ENCODE measurements at places on chromosomes 16 and 17.

DNA sequence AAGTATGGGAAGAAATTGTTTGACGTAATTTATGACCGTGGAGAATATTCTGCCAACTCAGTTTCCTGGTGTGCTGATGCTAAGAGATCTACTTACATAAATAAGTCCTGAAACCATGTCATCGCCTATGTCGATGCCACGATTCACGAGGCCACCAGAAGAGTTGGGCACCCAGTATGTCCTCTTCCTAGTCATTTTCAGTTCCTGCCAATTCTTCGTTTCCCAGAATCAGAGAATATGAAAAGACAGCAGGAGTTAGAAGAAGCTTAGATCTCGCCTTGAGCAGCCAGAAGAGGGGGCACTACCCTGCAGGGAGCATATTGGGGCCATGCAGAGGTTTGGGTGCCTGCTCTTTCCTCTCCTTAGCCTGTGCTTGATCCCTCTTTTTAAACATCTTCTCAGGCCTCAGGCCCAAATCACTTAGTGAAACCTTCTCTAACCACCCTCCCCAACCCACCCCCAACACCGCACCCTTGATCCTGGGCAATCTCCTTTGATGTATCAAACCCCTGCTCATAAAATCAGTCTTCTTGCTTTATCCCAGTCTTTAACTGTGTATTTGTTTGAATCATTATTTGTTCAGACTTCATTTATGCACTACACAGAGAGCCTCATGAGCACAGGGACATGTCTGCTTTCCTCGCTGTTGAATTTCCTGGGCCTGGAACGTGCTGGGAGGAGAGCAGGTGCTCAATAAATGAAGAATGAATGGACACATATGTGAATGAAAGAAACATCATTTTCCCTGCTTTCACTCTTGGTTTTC is 12.2 kb upstream of the LONP2 start:
- peak; percentile 49 for DNase-seq

- DNase-seq, result no peak
Measured at GRCh38 chr17:80070375-80071115, 30.8 kb upstream of the GAA start.

- no peak for DNase-seq
Measured at GRCh38 chr16:76681296-76681695, 404.1 kb downstream of the CNTNAP4 start.

GRCh38 chr17:74738051-74738996 is 1.3 kb downstream of the RAB37 start:
- DNase-seq, result no peak

GRCh38 chr17:58508341-58509067 is 5.9 kb downstream of the MTMR4 start:
- no peak for DNase-seq

DNA sequence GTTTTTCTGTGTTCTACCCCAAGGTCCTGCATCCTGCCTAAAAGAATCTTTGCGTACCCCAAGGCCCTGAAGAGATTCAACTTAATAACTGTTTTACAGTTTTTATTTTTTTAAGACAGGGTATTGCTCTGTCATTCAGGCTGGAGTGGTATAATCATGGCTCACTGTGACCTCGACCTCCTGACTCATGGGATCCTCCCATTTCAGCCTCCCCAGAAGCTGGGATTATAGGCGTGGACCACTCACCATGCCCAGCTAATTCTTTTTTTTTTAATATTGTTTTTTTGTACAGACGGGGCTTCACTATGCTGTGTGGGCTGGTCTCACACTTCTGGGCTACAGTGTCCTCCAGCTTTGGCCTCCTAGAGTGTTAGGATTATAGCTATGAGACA is 9.3 kb upstream of the FAAP100 start:
- DNase-seq, result peak; percentile 63

DNA sequence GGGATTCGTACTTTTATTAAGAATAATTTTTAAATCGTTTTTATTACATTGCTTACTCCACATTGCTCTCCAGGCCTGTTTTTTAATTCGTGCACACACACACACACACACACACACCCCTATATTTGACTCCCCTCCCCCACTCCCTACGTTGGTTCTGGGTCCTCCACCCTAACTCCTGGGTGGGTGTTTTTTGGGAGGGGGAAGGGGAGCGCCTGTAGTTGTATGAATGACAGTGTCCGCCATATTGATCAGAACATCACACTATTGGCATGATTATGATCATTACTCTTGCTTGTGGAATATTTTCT is 1.3 kb downstream of the GNAO1 start:
- DNase-seq, result no peak

DNA sequence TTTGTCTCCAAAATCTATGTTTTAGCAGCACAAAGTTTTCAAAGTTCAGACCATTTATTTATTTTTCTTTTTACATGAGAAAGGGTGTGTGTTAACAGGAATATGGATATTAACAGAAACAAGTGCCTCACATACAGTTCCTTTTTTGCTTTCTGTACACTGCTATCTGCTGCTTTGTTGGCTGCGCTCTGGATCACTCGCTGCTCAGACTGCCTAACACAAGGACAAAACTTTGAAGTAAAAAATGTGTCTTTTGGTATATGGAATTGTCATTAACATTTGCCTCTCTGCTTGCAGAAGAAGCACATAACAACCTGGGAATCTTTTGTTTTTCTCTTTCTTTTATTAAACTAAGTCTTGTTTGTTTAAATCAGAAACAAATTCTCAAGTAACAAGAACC is 262.8 kb downstream of the ZFHX3 start:
- DNase-seq, result no peak

DNA sequence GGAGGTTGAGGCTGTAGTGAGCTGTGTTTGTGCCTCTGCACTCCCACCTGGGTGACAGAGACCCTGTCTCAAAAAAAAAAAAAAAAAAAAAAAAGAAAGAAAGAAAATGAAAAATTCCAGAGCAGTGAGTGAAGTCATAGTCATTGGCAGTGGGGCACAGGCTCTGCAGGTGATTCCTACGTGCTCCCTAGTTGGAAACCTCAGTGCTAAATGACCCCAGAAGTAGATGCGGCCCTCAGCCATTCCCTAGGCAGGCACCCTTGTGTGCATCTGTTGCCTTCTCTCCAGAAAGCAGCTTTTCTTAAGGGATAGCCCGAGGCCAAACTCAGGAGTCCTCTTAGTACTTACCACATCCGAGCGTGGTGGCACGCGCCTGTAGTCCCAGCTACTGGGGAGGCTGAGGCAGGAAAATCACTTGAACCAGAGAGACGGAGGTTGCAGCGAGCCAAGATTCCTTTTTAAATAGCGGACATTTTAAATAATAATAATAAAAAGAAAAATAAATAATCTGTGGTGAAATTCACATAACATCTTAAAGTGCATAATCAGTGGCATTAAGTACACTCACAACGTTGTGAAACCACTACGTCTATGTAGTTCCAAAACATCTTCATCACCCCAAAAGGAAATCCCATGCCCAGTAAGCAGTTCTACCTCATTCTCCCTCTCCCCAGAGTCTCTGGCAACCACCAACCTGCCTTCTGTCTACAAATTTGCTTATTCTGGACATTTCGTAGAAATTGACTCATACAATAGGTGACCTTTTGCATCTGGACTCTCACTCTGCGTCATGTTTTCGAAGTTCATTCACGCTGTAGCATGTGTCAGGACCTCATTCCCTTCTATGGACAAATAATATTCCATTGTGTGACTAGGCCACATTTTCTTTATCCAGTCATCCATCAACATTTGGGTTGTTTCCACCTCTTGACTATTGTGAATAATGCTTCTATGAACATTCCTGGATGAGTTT is 12.5 kb upstream of the SPHK1 start:
- DNase-seq, result peak; percentile 100

DNA sequence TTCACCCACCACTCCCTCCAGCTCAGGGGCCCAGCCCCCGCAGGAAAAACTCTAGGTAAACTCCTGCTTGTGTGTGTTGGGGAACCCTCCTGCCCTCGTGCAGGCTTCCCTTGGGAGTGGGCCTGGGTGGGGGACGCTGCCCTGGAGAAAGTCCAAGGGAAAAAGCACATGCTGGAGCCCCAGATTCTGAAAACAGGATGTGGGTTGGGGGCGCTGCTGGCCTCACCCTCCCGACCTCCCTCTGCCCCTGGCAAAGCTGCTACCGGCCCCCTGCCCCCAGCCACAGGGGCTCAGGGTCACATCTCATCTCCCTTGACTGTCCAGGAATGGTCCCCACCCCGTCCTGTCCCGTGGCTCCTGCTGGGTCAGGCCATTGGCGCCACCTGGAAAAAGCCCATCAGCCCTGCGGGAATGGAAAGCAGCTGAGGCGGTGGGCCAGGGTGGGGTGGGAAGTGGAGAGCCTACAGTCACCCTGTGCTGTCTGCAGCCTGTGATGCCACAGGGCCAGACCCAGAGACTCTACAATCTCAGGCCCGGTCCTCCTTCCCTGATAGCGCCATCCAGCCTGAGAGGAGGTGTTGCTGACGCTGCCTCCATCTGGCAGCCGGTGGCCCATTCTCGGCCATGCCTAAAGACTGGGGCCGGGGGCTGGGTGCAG is 2.5 kb upstream of the GJD3 start:
- no peak for DNase-seq

DNA sequence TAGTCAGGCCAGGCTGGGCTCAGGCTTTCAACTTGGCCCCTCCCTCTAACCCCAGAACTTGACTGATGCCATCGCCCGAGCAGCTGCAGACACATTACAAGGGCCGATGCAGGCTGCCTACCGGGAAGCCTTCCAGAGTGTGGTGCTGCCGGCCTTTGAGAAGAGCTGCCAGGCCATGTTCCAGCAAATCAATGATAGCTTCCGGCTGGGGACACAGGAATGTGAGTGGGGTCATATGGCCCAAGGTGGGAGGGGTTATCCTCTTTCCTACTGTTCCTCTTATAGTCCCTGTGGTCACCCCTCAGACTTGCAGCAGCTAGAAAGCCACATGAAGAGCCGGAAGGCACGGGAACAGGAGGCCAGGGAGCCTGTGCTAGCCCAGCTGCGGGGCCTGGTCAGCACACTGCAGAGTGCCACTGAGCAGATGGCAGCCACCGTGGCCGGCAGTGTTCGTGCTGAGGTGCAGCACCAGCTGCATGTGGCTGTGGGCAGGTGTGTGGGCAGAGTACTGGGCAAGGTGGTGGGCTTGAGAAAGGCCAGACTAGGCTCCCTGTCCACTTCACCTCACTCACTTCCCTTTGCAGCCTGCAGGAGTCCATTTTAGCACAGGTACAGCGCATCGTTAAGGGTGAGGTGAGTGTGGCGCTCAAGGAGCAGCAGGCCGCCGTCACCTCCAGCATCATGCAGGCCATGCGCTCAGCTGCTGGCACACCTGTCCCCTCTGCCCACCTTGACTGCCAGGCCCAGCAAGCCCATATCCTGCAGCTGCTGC is 2.1 kb upstream of the NRN1L start:
- no peak for DNase-seq

DNA sequence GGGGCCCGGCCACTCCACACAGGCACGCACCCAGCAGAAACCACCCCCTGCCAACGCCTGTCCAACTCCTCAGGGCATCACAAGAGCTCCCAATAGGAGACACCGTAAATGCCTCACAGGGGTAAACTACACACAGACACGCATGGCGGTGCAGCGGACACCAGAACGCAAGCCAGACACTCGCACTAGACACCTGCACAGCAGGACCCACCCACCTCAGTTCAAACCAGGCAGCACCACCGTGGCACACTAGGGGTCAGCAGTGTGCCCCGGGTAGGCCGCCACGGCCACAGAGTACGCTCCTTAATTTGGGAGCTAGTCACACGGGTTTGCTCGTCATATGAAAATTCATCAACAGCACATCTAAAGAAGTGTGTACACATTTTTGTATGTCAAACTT is 3.4 kb downstream of the SLC38A10 start:
- peak; percentile 25 for DNase-seq

- DNase-seq, result no peak
Measured at GRCh38 chr17:27743281-27743885, 56.9 kb downstream of the NOS2 start.

DNA sequence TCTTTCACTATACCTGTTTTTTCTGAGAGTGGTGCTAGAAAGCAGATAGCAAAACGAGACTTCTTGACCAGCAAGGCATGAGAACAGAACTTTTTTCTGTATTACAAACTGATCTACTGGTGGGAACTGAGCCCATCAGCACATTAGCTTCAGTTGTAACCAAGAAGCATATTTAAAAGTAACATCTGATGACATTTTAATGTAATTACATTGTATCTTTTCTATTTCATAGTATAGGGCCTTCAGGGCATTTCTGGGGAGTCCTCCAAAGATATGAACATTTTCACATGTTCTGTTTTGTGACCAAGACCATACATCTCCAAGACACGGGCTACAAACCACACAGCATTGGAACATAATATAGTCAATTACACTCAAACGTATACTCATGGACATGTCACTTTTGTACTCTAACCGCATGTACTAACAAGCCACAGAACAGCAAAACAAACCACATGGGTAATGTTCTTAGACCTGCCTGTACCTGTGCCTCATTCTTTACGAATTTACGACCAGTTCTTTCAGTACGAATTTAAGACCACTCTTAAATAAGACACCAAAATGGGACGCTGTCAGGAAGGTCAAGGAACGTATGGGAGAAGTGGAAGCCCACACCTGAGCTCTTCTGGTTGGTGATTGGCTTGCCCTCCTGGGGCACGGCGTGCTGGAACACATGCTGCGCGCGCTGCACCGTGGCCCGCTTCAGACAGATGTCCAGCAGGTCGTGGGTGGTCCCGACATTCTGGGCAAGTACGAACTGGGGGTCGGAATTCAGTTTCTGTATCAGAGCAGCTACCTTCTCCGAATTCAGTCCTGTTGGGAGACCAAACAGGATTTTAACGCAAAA is 825 bp downstream of the BLMH start:
- DNase-seq, result peak; percentile 21

DNA sequence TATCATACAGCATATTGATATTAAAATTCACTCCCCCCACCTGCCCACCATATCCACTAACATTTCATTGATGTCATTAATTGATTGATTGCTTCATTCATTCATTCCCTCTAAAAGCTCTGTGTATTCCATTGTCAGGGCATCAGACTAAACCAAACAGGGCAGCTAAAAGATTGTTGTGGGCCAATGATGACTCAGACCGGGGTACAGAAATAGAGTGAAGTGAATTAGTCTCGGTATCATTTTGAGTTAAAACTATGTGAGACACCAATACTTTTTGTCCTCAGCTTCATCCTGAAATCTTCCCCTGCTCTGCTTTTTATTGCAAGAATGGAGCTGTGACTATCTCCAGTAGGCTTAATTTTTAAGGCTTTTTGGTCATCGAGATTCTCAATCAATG is 868.3 kb downstream of the CDH11 start:
- DNase-seq, result no peak

- no peak for DNase-seq
Measured at GRCh38 chr17:3963237-3964201, 718 bp downstream of the ATP2A3 start.

GRCh38 chr16:57527027-57527426 is 9.3 kb downstream of the CCDC102A start:
- no peak for DNase-seq

DNA sequence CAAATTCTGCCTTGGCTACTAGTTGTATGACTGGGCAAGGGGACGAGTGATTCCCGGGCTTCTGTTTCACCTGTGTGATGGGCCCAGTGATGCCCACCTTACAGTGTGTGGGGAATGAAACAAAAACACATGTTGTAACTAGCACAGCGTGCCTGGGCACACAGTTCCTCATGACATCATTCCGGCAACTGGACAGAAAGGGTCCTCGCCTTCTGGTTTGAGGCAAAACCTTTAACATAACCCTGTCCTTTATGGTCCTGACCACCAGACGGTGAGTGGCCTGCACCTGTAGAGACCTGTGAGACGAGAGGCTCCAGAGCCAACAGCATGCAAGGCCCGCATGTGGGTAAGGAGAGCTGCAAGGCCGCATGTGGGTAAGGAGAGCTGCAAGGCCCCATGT is 7.7 kb upstream of the SLC38A8 start:
- no peak for DNase-seq
